ENCODE measurements at places on chromosomes 7 and 10. TPM values are rescaled to one million over a fixed set of nuclear protein-coding genes. Genes with fewer than 3 reads are reported as not detected.

Gene TWIST1
- total RNA-seq: 9.5 TPM

Gene AHR
- 105 TPM for total RNA-seq

GRCh38 chr7:2037808-2038522, 194.8 kb downstream of the MAD1L1 start:
- H3K27me3 ChIP-seq: no peaks in the 10 kb centered on the region
- H3K4me1 ChIP-seq: no peaks in the 10 kb centered on the region
- H3K27ac ChIP-seq: peak overlapping the region; percentile 38
- H3K36me3 ChIP-seq: no peaks in the 10 kb centered on the region

- DNase-seq: no peak
- H3K27me3 ChIP-seq: no peaks in the 10 kb centered on the region
- no peaks in the 10 kb centered on the region for H3K4me1 ChIP-seq
- H3K27ac ChIP-seq: no peak overlapping the region
- H3K36me3 ChIP-seq: no peaks in the 10 kb centered on the region
Observed at GRCh38 chr7:68429411-68430117, 1168.7 kb upstream of the AUTS2 start.

DNA sequence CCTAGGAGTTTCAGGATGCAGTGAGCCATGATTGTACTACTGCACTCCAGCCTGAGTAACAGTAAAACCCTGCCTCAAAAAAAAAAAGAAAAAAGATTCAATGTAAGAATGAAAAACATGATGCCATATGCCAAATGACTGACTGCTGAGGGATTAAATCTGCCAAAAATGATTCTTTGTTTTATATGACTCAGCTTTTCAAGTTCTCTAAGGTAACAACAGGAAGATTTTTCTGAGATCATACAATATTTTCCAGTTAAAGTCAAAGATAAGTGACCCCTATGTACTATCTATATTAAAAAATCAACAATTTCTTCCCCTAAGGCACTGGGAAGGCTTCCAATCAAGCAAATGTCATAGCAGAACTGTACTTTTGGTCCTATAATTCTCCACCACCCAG, 271.2 kb upstream of the IMMP2L start:
- peaks cover 8% of the 10 kb centered on the region for H3K4me1 ChIP-seq
- H3K27me3 ChIP-seq: no peaks in the 10 kb centered on the region
- no peak overlapping the region for H3K4me3 ChIP-seq
- no peak for DNase-seq
- H3K27ac ChIP-seq: no peak overlapping the region
